ENCODE measurements at places on chromosomes 13 and 19. TPM values are rescaled to one million over a fixed set of nuclear protein-coding genes. Genes with fewer than 3 reads are reported as not detected.

DNA sequence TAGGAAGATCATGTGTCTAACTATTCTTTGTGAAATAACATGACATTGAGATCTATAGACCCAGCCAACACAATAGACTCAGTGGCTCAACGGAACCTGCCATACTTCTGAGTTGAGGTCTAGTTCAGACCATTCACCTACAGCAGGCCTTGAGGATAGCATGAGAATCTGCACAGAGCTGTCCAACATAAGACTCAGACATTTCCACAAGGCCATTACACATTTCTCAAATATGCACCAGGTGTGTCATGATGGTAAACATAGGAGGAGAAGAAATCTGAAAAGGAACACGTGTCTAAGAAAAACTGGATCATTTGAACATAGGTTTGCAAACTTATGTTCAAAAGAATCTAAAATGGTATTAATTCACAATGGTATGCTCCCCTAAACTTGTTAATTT, 421.4 kb downstream of the SLITRK6 start:
- no peak for DNase-seq

- DNase-seq, result no peak
These were observed 270.6 kb downstream of the GPC5 start for GRCh38 chr13:91668866-91669495.

DNA sequence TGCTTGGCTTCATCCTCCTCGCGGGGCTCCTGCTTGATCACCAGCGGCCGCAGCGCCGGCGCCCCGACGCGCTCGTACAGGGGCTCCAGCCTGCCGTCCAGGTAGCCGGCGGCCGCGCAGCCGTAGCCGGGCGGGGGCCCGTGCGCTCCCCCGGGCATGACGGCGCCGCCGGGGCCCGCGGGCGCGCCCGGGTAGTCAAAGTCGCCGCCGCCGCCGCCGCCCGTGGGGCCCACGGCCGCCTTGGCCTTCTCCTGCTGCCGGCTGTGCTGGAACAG, 497 bp downstream of the CEBPA start:
- no peak for DNase-seq

DNA sequence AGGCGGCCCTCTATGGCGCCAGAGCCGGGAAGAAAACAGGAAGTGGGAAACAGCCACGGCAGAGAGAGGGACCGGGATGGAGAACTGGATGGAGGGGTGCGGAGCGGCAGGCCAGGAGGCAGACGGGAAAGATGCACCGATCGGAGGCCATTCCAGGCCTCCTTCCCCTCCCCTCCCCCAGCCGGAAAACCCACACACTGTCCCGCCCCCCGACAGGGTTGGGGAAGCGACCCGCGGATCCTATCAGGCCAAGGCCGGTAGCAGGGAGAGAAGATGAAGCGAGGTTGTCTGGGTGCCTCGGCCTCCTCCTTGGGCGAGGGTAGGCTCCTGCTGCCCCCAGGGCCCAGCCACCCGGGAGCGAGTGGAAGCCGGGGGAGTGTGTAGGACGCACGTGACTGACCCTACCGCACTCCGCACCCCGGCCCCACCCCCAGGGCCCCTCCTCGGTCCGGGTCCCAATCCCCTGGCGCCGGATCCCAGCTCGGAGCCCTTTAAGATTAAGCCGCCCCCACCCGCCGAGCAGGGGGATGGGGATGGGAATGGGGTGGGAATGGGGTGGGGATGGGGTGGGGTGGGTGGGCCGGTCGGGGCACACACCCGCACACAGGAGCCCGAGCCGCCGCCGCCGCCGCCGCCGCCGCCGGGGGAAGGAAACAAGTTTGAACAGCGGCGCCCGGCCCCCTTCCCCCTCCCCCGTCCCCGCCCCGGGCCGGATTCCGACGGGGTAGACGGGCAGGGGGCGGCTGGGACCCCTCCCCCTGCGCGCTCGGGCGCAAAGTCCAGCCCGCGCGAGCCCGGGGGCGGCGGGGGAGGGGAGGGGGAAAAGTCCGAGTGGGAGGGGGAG, 1.5 kb downstream of the ERF start:
- peak; percentile 53 for DNase-seq

GRCh38 chr13:34372581-34372980, 554.6 kb downstream of the RFC3 start:
- peak; percentile 73 for DNase-seq

DNA sequence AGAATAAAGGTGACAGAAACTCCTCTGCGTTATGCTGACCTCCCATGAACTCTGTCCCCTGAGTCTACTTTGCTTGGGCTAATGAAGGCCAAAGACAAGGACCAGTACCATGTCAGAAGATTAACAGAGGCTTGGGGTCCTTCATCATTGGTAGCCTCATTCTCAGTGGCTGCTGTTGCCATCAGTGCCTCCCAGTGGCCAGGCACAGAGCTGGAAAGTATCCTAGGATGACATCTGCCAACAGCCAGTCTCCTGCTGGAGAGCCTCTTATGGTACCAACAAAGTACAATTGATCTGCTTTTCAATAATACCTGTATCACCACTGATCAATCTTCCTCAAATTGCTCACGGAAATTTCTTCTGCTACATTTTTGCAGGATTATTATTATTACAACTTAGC, 281.6 kb downstream of the DNAJC15 start:
- no peak for DNase-seq

GRCh38 chr19:1567116-1567847, 843 bp downstream of the MEX3D start:
- DNase-seq, result no peak

DNA sequence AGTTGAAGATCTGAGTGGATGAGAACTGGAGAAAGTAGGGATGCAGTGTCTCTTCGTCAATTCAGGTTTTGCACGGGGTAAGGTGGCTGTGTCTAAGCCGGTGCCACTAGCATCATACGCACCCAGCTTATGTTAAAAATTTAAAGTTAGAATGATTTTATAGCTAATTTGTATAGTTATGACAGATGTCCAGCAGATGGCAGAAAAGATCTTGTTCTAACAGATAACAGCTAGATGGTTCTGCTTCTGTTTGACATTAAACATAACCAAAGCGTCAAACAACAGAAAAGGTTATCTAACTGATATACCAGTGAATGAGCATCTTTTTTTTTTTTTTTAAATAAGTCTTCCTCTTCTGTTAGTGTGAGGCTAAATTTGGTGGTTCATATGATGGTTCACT, 18.8 kb upstream of the EDDM13 start:
- peak; percentile 76 for DNase-seq

- peak; percentile 40 for DNase-seq
These were observed 102.8 kb downstream of the TEX29 start for GRCh38 chr13:111423168-111423785.

GRCh38 chr13:62119739-62120700, 704.4 kb upstream of the PCDH20 start:
- DNase-seq, result peak; percentile 18

DNA sequence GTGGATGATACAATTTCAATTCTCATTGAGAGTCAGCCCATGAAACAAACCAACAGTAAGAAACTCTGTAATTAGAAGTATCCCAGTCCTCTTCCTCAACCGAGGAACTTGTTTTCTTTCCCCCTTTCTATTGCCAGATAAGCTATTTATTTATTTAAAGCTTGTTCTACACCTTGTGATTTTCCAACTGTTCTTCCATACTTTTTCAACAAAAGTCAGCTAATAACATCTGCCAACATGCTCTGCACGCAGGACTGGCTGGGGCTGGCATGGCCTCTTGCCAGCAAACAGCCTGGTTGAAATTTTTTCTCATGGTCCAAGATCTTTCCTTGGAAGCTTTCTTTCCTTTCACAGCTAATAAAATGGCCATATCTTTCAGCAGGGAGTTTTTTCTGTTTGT, 2.9 kb upstream of the IRS2 start:
- no peak for DNase-seq

- no peak for DNase-seq
These were observed 13.8 kb downstream of the SPACA6 start for GRCh38 chr19:51706885-51707284.

GRCh38 chr13:29791508-29791907, 58.9 kb downstream of the UBL3 start:
- no peak for DNase-seq

GRCh38 chr13:113472355-113473025, 18.0 kb downstream of the DCUN1D2 start:
- no peak for DNase-seq

DNA sequence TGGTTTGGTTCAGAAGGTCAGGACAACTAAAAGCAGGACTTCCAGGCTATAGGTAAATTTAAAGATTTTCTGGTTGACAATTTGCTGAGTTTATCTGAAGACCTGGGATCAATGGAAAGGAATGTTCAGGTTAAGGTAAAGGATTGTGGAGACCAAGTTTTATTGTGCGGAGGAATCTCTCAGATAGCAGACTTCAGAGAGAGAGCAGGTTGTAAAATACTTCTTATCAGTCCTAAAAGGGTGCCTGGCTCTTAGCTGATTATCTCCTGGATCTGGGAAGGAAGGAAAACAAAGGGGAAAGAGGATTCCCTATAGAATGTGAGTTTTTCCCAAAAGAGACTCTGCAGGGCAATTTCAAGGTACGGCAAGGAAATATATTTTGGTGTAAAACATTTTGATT, 851.5 kb downstream of the DACH1 start:
- DNase-seq, result no peak

GRCh38 chr13:50353651-50354415, 338.6 kb downstream of the KCNRG start:
- no peak for DNase-seq

DNA sequence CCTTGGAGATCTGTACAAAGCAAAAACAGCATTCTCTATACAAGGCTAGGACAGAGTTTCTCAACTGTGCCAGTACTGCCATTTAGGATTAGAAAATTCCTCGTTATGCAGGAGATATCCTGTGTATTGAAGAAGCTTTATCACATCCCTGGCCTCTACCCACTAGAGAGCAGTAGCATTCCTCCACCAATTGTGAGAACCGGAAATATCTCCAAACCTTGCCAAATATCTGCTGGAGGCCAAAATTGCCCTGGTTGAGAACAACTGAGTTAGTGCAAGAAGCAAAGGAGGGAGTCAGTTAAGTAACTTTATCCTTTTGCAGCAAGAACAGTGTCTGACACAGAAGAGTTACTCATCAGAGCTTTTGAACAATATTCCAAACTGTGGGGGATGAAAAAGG, 16.2 kb upstream of the FREM2 start:
- no peak for DNase-seq

GRCh38 chr13:74574964-74575728, 440.9 kb upstream of the KLF12 start:
- no peak for DNase-seq

DNA sequence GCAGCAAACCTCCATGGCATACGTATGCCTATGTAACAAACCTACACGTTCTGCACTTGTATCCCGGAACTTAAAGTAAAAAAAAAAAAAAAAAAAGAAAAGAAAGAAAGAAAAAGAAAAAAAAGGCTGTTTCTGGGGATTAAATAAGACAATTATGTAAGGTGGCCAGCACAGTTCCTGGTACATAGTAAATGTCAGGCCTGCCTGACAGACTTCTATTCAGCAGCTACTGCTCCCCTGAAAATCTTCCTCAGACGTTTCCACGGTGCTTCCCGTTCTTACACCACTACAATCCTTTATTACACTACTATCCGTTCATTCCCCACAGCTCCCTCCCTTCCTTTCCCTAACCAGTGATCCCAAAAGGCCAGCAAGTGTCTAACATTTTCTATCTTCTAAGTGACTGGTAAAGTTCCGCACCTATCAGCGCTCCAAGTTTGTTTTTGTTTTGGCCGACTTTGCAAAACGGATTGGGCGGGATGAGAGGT, 636 bp upstream of the RB1 start:
- no peak for DNase-seq

DNA sequence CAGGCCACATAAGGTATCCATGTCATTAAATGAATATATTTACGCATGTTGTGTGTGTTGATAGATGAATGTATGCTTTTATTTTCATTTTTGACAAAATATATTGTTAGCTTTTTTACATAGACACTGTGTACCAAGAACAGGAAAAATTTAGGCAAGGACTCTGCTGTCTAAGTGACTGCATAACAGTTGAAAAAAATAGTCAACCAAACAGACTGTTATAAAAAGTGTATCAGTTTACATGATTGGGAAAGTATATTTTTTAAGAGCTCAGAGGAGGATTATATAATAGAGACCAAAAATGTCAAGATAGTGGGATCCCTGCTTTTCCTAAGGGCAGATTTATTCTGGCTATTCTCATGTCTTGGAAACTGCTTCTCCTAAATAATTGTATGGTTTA, 858.0 kb downstream of the SLITRK1 start:
- no peak for DNase-seq

- DNase-seq, result no peak
These were observed 685 bp downstream of the GMFG start for GRCh38 chr19:39335168-39335548.

The SUGT1 gene
- total RNA-seq, result 59.5 TPM
